Stimulated activated effector memory CD8-positive, alpha-beta T cell treated with anti-CD3 and anti-CD28 coated beads, Interleukin-12 subunit alpha, Interleukin-12 subunit beta, amount 100 ng/mL, for 72 hours (primary cell): ENCODE measurements at places on chromosomes 2 and 18.

DNA sequence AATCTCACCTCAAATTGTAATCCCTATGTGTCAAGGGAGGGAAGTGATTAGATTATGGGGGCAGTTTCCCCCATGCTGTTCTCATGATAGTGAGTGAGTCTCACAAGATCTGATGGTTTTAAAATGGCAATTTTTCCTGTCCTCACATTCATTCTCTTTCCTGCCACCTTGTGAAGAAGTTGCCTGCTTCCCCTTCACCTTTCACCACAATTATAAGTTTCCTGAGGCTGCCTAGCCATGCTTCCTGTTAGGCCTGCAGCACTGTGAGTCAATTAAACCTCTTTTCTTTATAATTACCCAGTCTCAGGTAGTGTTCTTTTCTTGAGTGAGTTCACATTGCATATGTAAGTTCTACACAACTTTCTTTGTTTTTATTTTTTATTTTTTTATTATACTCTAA, 271.5 kb downstream of the EXOC6B start:
- no peak for DNase-seq

GRCh38 chr2:42653908-42654445, 85.5 kb downstream of the MTA3 start:
- DNase-seq: no peak

DNA sequence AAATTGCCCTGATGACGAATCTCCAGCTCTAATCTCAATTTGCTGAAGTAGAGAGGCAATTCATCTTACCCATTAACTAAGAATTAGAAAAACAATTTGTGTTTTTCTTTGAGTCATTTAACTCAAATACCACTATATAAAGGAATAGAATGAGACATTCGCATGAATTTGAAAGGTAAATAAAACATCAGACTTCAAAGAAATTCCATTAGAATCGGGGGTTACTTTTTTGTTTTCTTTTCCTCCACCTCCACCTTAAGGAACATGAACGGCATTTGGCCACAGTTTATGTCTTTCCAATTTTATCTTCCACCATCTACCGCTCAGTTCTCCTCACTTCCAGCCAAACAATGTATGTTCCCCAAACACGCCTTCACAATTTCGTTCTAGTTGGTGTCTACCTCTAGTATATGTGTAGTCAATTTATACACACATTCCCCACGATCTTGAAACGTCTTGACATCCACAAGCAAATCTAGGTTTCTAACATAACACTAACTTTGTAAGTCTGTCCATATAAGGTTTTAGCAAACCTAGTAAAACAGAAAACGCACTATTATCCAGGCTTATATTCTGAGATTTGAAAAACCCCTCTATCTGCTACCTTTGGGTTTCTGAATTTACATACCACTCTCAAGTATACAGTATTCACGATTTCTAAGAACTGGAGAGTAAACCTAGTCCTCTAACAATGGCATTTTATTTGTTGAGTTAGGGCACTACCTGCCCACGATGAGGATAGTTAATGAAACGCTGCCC, 1.2 kb upstream of the SMCHD1 start:
- no peak for DNase-seq

- no peak for DNase-seq
Measured at GRCh38 chr2:40421631-40422297, 30.1 kb downstream of the SLC8A1 start.

GRCh38 chr2:15825276-15825980, 114.9 kb upstream of the MYCN start:
- DNase-seq: no peak

DNA sequence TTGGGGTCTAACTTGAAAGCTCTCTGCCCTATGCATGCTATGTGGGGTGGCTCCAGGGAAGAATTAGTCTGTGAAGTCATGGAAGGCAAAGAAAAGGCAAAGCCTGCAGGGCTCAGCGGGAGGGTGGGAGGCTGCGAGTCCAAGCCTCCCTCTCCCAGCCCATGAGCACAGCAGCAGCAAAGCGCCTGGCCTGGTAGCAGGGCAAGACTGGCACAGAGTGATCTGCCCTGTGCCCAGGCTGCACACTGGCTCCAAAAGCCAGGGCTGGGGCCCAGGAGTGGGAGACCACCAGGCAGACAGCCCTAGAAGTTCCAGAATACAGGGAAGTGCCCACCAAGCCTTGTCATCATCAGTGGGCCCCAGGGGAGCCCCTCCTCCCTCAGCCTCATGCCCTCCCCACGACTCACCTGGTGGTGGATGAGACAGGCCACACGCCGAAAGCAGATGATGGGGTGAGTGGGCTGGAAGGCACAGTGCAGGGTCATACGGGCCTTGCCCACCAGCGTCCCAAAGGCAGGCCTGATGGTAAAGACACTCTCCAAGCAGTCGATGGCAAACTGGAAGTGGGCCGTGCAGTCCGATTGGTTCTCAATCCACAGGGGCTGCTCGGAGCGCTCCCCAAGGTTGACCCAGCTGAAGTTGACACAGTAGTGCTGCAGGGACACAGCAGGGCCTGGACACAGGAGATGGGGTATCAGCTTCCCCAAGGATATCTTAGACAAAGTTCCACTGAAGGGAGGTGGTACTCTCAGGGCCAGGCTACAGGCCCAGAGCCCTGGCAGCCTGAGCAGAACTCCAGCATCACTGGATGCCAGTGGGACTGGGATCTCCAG, 12.1 kb downstream of the CFAP65 start:
- no peak for DNase-seq

GRCh38 chr18:3494245-3494526, 44.2 kb downstream of the TGIF1 start:
- DNase-seq: no peak

GRCh38 chr2:179454443-179455171, 190.0 kb upstream of the SESTD1 start:
- DNase-seq: no peak

DNA sequence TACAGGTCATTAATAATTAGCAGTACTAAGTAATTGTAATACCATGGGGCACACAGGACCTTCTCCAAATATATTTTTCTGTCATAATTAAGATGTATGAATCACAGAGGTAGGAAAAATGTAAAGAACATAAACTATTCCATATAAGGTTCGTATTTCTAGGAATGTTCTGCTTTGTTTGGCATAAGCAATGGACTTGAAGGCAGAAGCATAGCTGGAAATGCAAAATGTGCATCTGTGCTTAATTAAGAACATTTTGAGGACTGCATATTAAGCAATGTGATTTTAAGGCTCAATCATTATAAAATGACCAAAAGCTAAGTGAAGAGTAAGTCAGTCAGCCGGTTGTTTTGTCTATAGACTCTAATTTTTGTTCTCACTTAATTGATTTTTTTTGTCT, 123.2 kb downstream of the RBM43 start:
- DNase-seq: no peak

- no peak for DNase-seq
Measured at GRCh38 chr18:22830511-22830910, 102.6 kb upstream of the RBBP8 start.

GRCh38 chr2:210203147-210203546, 22.1 kb downstream of the ACADL start:
- no peak for DNase-seq

DNA sequence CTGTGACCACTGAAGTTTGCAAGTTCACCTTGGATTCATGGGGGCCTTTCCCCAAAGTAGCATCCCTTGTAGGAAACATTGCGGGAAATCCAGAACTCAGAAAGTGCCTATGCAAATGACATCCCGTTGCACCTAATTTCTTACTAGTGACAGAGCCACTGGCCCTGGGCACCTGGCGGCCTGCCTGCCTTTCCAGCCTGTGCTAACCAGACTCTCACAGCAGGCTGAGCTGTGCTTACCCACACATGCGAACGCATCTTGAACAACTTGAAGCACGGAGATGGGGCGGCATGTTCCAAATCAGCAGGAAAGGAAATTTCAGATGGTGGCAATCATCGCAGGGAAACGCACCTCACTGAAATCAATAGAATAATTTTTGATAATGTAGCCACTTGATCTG, 405.8 kb downstream of the TMEM182 start:
- no peak for DNase-seq

- DNase-seq: no peak
Measured at GRCh38 chr2:56288838-56289580, 105.2 kb downstream of the CCDC85A start.

DNA sequence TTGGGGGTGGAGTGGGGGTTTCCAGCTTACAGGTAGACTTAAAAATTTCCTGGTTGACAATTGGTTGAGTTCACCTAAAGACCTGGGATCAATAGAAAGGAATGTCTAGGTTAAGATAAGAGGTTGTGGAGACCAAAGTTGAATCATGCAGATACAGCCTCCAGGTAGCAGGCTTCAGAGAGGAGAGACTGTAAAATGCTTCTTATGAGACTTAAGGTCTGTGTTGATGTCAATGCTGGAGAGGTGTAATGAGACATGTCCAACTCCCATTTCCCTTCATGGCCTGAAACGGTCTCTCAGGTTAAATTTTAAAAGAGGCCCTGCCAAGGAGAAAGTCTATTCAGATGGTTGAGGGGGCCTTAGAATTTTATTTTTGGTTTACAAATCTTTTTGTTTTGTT, 38.5 kb upstream of the RND3 start:
- no peak for DNase-seq

DNA sequence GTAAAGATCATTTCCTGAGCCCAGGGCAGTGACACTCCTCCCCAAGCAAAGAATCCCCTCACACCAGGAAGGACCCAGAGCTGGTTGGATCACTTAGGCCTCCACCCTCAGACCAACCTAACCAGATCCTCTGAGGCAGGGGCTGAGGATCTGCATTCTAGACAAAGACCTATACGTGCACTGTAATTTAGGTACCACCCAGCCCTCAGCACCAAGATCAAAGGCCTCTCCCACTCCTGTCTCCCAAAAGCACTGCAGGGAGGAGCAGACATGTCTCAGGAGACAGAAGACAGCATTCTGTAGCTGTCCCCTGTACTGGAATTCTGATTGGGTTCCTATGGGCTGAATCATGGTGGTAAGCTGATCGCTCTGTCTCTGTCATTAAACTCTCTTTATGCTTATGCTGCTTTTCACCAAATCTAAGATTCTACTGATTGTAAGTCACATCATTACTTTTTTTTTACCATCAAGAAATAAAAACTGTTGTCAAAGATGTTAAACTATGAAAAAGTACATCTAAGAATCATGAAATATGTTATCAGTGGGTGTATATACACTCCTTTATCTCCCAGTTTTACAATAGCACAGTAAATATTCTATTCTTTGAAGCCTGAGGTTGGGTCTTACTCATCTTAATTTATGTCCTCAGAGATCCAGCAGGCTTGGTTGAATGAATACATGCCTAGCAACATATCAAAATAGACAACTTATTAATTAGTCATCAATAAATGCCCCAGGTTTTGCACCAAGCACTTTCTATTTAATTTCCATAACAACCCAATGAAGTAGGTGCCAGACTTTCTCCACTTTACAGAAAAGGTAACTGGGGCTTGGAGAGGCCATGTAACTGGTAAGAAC, 28.3 kb downstream of the MCFD2 start:
- DNase-seq: no peak

GRCh38 chr2:20972110-20972509, 71.8 kb downstream of the APOB start:
- DNase-seq: no peak

DNA sequence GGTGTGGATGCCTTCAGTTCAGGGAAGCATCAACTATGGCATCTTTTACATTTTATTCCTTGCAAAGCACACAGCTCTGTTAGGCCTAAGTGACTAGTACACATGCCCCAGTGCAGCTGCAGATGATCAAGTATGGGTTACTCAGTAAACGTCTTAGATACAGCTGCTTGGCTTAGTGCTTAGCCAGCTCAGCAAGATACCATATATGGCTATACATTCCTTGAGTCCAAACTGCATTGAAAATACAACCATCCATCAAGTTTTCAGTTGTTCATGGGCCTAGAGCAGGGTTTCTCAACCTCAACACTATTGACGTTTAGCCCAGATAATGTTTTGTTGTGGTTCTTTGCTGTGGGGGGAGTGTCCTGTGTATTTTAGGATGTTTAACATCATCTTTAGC, 769.9 kb downstream of the TSN start:
- DNase-seq: no peak

DNA sequence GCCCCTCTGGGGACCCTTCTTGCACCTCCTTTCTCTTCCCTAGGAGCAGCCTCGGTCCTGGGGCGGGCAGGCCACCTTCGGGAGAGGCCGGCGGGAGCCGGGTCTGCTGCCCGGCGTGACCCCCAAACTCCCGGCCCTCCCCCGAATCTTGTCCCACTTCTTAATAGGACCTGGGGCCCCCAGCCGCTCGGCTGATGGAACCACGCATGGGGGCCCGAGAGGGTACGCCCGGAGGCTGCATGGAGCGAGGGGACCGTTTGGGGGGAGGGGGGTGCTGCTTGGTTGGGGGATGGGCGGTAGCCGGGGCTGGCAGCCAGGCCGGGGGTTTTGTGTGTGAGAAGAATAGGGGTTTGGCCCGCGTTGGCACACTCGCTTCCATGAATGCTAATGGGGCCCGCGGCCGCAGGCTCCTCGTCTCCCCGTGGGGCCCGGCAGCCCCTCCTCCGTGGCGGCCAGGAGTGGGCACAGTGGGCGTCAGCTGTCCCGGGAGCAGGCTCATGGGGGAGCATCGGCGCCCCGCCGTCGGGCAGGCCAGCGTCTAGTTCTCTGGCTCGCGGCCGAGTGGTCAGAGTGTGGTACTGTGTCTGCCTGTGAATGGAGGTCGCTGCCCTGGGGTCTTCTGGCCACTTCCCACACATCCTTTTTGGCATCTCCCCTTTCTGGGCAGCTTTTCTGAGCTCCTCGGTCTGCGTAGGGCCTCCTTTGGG, 1.0 kb downstream of the GAREM2 start:
- DNase-seq: no peak

GRCh38 chr2:49754381-49754780, 600.1 kb upstream of the FSHR start:
- no peak for DNase-seq

DNA sequence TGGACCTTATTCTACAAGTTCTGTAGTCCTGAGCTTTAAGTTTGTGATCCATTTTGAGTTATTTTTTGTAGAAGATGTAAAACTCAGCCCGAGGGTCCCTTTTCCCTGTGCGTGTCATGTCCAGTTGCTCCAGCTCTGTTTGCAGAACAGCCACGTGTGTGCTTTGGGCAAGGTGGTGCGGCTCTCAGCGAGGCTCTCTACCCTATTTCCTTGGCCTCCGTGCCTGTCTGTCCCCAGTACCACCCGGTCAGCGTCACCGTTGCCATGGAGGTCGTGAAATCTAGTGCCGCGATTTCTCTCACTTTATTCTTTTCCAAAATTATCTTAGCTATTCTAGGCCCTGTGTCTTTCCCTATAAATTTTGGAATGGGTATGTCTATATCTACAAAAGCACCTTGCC, 141.0 kb upstream of the CTDP1 start:
- no peak for DNase-seq

GRCh38 chr2:75480971-75481836, 79.5 kb downstream of the EVA1A start:
- no peak for DNase-seq
